ENCODE measurements at places on chromosomes 12 and 14.

DNA sequence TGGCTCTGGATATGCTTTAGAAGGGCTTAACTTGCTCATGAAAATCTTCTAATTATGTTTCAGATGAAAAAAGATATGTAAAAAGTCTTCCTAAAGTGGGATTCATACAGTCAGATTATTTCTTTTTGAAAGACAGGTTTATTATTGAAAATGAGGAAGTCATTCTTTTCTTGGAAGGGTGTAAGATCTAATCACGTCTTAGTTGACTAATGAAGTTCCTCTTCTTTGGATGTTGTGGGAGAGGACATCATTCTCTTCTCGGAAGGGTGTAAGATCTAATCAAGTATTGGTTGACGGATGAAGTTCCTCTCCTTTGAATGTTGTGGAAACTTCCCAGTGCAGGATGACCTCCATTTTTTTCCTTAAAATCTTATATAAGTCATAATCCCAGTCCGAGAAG, 74.9 kb downstream of the ALG10 start:
- DNase-seq: peak; percentile 8

DNA sequence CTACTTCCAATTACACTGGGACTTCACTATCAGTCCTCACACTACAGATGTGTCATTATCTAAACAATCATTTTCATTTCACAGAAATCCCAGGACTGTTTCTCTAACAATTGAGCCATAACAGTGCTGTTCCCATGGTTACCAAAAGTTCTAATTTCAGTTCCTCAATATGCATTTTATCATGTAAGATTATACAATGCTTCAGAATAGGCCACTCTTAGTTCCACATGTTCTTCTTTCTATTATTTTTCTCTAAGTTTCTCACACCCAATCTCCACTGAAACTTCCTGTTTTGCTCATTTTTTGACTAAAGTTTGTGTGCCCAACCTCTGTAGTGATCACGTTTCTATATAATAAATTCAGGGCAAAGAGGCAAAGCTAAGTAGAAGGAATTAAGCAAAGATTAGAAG, 185.8 kb downstream of the DUSP6 start:
- DNase-seq: peak; percentile 99

- DNase-seq: no peak
Measured at GRCh38 chr14:106174206-106174605, 647.8 kb downstream of the TMEM121 start.

DNA sequence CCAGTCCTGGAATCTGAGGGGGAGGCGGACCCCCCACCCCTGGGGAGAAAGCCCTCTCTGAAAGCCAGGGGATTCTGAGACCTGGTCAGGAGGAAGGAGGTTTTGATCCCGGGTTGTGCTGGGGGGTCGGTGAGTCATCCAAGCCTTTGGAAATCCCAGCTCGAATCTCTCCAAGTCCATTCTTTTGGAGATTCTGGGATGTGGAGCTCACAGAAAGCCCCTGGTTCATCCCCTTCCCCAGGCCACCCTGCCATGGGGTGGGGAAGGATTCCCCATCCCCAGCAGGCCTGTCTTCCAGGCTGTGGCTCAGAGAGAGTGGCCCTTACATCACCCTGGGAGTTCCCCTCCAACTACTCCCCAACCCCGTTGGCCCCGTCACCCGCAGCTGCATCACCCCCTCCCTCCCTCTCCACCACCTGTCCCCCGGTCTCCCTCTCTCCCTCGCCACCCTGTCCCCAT, 14.3 kb downstream of the EXOC3L4 start:
- peak; percentile 80 for DNase-seq

DNA sequence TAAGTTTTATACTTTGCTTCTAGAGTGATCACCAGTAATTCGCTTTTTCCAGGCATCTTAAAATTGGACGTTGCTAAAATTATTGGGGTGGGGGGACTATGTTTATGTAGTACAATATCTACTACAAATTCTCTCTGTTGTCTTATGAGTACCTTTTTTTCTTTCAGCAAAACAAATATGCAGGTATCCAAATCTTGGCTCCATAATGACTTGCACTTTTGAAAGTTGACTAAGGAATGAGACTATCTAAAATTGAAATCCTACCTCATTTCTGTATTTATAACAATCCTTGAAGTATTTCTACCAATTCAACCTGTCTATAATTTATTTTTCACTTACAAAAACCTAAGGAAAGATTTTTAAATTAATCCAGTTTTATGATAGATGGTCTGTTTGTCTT, 2.4 kb downstream of the DYNC1H1 start:
- DNase-seq: no peak

All from inflammatory macrophage treated with lipopolysaccharide for 4 hours (primary cell).